Activated T-cell treated with anti-CD3 and anti-CD28 coated beads for 1 hour (primary cell): ENCODE measurements at places on chromosomes 2 and 18.

DNA sequence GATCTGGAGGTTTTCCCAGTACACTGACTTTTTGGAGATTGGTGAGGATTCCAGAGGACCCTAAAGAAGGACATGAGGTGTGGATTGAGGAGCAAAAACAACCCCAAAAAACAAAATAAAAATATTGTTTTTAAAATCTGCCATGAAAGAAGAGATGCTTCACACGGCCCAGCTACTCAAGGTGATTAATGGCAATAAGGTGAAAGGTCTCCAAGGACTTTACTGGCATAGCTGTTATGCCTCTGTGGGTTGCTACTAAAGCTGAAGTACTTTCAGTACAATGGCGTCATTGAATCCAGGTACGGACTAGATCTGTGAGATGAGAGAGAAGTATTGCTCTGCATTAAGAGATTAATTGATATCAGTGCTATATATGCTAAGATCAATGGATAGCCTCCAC is 606.4 kb downstream of the TDRD15 start:
- DNase-seq = no peak

- no peak for DNase-seq
Observed at GRCh38 chr18:35559867-35560266, 21.7 kb upstream of the GALNT1 start.

- DNase-seq = peak; percentile 45
Observed at GRCh38 chr2:86790676-86791572, at the start of gene CD8A. Gene CD8A, minus strand, starts transcription at chr2:86790913. Its CDS starts 88 bp downstream, at chr2:86790825.

GRCh38 chr2:220166616-220167015 is 539.2 kb downstream of the SLC4A3 start:
- no peak for DNase-seq

DNA sequence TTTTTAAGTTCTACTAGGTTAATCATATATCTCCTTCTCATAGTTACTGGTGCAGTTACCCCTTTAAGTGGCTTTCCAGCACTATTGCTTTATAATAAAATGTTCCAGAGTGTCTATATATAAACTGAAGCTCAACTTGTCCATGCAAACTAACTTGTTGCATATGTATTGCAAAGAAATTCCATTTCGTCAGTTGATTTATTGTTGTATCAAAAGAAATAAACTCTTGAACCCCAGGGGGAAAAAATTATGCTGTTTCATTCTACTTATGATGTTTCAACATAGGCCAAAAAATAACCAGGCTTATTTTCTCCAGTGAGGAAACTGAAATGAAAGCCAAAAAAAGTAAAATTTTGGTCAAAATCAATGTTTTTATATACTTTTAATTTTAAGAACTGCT is 491.9 kb downstream of the NR4A2 start:
- DNase-seq = no peak

DNA sequence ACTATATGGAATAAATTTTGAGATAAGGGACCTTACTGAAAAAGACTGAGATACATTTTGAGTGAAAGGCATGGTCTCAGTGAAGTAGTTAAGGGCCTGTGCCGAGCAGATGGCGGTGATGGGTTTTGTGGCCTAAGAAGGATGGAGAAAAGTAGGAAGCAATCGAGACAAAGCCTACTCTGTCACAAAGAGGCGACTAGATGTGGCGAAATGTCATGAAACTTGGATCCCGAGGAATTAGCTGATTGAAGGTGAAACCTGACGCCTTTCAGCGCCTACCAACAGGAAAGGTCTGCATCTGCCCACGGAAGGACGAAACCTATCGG is 558 bp upstream of the CEP192 start:
- no peak for DNase-seq

DNA sequence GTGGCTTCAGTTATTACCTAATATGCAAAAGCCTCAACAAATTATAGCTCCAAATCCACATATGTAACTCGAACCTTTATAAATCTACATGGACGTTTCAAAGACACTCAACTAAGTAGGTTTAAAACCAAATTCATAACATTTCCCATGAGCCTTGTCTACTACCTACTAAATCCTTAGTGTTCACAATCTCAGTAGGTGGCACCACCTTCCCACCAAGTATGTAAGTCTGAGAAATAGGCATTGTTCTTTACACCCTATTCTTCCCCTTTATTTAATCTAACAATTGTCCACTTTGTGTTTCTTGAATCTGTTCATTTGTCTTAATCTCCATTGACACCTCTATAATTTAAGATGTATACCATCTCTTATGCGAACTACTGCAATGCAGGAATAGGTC is 4.6 kb downstream of the PIGN start:
- no peak for DNase-seq

DNA sequence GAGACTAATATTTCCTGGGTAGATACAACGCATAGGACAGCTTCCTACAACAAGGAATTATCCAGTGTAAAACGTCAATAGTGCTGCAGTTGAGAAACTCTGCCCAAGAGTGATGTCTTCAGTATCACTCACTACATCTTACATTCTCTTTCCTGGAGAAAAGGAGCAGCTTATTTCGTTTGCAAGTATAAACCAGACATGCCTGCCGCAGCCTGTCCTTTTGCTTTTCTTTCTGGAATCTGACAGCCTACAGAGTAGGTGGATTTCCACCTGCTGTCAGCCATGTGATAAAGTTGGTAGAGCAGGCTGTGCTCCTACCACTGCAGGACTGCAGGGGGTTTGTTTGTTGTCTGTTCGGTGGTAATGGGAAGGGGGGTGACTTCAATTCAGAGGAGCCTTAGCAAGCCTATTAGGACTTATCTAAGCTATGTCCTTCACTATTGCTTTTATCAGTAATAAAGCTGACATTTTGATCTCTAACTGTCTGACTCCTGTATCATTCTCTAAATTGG is 439.1 kb downstream of the GRB14 start:
- DNase-seq = no peak

- DNase-seq = no peak
Observed at GRCh38 chr2:208101716-208102631, 22.4 kb downstream of the CRYGD start.

GRCh38 chr2:29213888-29214291 is 98.7 kb downstream of the CLIP4 start:
- no peak for DNase-seq

GRCh38 chr2:110991911-110992310 is 128.8 kb upstream of the BCL2L11 start:
- no peak for DNase-seq

DNA sequence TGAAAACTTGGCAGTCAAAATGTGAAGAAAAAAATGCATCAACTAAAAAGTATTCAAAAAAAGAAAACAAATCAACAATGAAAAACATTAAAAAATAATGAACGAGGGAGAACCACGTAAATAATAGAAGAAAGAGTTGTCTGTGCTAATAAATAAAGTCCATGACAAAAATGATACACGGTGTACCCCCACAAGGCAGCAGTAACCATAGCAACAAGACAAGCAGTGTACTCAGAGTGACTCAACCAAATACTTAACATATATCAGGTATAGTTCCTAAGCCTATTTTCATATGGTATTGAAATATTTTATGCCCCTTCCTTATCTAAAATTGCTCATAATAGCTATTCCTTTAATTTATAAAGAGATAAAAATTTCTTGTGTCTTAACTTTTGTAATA is 162.3 kb upstream of the TMEM200C start:
- no peak for DNase-seq

GRCh38 chr2:145012214-145012670 is 492.3 kb upstream of the ZEB2 start:
- no peak for DNase-seq

DNA sequence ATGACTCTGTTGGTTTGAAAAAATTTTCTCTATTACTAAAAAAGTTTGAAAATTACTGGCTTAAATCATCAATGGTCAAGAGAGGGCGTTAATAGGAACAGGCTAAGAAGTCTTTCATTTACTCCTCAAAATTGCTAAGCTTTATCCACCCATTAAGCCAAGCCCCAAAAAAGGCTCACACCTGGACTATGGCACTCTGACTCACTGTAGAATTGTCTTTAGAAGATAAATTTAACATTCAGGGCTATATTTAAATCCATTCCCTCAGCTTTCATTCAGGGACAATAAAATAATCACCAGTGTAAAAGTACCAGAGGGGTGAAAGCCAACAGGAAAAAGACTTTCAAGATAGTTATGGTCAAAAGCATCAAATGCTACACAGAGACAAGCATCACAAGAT is 80.0 kb downstream of the SESTD1 start:
- DNase-seq = no peak

GRCh38 chr2:66536997-66537396 is 102.1 kb downstream of the MEIS1 start:
- DNase-seq = no peak

GRCh38 chr2:37568565-37568964 is 102.9 kb downstream of the CDC42EP3 start:
- DNase-seq = no peak

DNA sequence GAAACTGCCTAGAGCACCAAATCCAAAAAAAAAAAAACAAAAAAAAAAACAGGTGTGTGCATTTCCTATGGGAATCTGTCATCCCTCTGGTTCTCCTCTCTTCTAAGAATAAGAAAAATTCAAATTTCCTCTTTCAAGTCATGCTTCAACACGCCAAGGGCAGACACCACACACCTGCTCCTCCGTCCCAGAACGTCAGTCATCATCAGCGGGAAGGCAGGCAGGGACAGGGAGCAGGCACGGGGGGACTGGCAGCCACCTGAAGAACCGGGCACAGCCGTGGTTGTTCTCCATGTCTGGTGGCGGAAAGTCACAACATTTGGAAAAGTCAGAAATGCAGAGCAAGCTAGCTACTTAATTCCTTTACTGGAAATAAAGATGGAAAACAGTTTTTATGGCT is 214.8 kb downstream of the IKZF2 start:
- no peak for DNase-seq

- no peak for DNase-seq
Observed at GRCh38 chr18:74967438-74967837, 241.5 kb downstream of the PTGR3 start.

DNA sequence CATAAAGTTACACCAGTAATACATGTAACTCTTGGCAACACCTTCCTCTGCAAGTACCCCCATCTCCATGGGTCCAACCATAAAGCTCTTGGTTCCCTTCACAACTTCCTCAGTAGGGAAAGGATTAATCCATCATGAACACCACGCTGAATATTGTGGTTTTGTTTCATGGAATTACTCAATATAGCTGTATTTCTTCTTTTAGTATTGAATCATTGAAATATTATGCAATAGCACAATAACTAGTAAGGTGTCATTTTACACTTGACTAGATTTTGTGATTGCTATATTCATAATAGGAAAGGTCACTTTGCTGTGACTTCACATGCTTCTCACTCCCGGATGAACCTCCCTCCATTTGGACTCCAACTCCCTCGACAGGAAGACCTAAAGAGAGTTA is 29.7 kb upstream of the PID1 start:
- no peak for DNase-seq

DNA sequence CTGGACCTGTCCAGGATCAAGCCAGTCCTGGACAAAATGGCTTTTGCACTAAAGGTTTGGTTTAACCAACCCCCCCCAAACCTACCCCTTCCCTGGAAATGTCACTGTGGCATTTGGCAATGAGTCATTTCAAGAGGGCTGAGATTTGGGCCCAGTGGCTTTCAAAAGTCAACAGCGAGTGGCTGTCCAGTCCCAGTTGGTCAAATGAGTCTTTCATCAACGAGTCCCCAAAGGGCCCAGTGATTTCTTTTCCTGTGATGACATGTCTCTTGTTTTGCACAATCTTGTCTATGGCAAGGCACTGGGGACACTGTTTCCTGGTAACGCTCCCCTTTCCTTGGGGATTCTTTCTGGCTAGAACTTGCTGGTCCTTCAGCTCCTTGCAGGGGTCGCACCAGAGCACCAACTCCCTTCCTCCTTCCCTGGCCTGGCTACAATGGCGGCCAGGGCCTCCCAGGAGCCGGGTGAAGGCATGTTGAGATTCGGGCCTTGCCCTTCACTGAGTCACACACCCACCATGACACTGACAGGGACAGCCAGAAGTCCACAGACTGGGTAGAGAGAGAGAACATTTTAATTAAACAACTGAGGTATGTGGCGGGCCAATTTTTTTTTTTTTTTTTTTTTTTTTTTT is 87.2 kb downstream of the SMAD7 start:
- DNase-seq = no peak

GRCh38 chr2:121902171-121902591 is 146.7 kb downstream of the TSN start:
- DNase-seq = no peak

DNA sequence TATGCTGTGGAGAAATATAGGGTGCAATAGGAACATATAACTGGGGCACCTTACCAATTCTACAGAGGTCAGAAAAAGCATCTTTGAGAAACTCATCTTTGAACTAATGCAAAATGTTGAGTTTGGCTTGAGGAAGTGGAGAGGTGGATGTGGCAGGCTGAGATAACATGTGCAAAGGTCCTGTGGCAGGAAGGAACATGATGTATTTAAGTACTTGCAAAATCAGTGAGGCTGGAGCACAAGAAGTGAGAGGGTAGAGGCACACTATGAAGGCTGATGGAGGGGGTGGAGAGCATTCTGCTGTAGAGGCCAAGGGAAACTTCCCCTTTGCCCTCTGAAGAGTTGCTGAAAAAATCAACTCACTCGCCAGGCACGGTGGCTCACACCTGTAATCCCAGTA is 14.7 kb upstream of the RAB1A start:
- DNase-seq = no peak

- no peak for DNase-seq
Observed at GRCh38 chr2:188326669-188327301, 35.1 kb downstream of the GULP1 start.
